ENCODE measurements at places on chromosomes 2 and 18.
A peak's percentile ranks its signal among the peaks of the same experiment; 100 is the strongest.

GRCh38 chr18:12074736-12075135 is 18.9 kb upstream of the ANKRD62 start:
- no peak for DNase-seq

DNA sequence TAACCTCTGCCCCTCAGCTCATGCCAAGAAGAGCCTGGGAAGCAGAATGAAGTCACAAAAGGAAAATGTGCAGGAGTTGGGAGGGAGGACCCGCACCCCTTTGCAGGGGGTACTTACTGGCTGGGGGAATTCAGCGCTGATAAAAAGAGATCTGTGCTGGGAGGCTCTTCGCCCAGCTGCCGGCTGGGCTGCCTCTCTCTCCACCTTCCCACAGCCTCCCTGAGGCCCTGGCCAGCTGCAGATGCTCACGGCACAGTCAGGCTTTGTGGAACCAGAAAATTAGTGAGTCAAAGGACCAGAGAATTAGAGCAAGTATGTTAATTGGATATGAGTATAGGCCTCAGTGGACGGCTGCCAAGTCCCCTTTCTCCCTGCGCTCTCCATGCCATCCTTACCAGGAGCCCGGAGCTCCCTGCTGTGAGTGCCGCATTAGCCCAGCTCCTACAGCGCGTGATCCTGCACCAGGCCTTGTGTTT is 181.7 kb upstream of the SH3BP4 start:
- no peak for DNase-seq

DNA sequence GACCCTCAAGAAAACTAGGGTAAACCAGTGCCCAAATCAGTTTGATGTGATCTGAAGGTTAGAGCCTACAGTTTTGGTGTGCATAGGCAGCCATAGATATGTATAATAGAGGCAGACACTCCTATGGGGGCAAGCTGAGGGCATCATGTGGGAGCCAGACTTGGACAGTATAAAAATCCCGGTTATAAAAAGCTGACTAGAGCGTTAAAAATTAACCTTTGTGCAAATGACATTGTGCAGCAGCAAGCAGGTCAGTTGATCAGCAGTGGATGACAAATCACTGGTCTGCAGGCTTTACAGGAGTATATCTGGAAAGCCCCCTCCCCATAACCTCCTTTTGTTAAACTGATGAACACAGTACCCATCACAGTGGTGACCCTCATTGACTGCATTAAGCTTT is 107.8 kb downstream of the CTNNA2 start:
- no peak for DNase-seq

- no peak for DNase-seq
These were observed 208.5 kb downstream of the TFCP2L1 start for GRCh38 chr2:121076498-121076820.

- DNase-seq: no peak
These were observed 69.5 kb downstream of the MYOM1 start for GRCh38 chr18:3150274-3150673.

DNA sequence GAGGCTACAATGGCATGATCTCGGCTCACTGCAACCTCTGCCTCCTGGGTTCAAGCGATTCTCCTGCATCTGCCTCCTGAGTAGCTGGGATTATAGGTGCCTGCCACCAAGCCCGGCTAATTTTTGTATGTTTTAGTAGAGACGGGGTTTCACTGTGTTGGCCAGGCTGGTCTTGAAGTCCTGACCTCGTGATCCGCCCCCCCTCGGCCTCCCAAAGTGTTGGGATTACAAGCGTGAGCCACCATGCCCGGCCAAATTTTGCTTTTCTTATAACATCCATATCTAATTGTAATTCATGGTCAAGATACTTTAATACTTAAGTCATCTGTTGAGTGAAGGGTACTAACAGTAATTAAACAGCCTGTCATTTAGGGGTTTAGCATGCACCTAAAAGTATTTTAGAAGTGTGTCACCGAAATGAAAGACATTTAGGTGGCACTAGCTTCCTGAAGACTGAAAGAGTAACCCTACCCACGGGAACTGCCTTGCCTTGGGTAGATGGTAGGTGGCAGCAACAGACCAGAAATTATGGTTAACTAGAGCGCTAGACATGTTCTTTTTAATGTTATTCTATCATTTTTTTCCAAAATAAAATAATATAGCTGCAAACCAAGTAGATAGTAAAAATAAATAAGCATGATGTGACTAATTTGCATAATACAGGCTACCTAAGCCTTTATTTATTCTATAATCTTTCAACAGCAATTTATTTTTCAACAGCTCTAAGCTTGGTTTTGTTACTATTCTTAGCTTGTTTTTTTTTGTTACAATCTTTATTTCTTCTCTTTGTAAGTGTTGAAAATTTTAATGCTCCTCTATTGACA is 8.6 kb upstream of the ACYP2 start:
- peak; percentile 61 for DNase-seq

GRCh38 chr18:49768051-49768391 is 45.3 kb downstream of the ACAA2 start:
- no peak for DNase-seq

GRCh38 chr2:6845312-6845711 is 20.4 kb downstream of the CMPK2 start:
- DNase-seq: no peak

GRCh38 chr2:186560254-186560653 is 29.6 kb upstream of the ITGAV start:
- no peak for DNase-seq
